ENCODE measurements at places on chromosomes 3 and 15.

- no peak for DNase-seq
These were observed 1.5 kb downstream of the FAH start for GRCh38 chr15:80154336-80154735.

DNA sequence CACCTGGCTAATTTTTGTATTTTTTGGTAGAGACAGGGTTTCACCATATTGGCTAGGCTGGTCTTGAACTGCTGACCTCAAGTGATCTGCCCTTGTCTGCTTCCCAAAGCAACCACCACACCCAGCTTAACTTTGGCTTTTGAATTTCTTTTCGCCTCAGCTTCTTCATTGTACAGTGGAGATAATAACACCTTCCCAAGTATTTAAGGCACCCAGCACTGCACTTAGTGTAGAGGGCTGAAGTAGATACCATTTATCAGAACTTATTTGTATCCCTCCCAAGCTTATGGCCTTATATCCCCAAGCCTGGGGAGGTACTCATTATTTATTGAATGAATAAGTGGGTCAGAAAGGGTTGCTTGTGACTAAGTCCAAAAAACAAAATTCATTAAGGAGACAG lies 2.3 kb downstream of the SQOR start:
- DNase-seq = no peak

- DNase-seq = no peak
These were observed 193.9 kb upstream of the UBE2E1 start for GRCh38 chr3:23611737-23612295.

GRCh38 chr3:72042397-72043203 lies 257.7 kb upstream of the PROK2 start:
- DNase-seq = no peak

DNA sequence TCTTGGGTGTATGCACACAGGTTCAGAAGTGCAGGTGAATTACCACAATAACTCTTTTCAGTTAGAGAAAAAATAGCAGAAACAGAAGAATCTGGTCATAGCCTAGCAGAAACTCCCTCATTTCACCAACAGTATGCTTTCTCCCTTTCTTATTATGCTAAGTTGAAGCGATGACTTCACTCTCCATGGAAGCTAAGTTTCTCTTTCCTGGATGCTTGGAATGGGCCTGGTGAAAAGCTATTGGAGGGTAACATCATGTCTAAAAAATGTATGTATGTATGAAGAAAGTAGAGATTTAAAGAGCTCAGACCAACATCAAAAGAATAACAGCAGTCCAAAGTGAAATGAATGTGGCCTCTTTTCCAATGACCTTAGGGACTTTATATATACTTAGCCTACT lies 145.5 kb downstream of the TIGIT start:
- DNase-seq = no peak

- no peak for DNase-seq
These were observed 11.2 kb downstream of the SH3GL3 start for GRCh38 chr15:83458381-83458780.

DNA sequence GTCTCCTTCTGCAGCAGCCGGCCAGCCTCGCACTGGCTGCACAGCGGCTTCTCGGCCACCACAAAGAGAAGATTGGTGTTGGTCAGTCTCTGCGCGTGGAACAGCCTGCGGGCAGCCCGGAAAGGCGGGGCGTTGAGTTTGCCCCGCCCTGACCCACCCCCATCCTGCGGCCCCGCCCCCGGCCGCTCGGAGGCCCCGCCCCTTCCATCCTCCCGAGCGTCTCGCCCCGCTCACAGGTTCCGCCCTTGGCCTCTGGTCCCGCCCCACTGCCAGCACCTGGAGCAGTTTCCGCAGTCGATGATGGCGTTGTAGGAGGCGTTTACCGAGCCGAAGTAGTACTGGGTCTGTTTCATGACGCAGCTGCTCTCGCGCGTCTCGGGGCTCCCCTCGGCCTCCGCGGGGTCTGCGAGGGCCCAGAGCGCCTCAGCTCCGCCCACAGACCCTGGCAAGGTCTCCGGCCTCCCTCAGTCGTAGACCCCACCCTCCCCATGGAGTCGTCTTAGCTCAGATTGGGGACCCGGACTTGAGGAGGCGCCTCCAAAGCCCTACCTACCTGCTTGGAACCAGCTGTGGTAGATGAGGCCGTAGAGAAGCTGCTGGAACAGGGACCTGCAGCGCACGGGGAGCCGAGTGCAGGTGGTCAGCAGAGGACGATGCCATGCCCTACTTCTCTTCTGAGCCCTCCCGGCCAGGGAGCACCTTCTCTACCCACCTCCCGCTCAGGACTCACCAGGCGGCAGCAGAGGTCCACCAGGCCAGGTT lies 5.9 kb upstream of the TMEM115 start:
- DNase-seq = peak; percentile 84

- peak; percentile 36 for DNase-seq
These were observed 145.5 kb downstream of the ATP10A start for GRCh38 chr15:25717457-25718168.

DNA sequence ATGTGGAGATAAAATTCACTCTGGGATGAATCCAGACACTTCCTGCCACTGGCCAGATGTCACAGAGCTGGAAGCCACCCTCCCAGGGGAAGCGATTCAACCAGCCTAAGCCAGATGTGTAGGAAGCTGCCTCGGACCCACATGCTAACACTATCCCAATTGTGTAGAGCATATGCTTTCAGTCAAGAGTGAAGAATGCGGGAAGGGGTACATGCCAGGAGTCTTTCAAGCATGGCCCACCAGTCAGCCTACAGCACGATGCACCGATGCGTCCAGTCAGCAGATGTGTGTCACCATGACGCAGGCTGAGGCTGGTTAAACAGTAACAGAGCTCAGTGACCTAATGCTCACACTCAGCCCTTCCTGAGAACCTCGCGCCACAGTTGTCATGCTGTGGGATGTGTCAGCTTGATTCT lies 38.8 kb upstream of the BNC1 start:
- no peak for DNase-seq

DNA sequence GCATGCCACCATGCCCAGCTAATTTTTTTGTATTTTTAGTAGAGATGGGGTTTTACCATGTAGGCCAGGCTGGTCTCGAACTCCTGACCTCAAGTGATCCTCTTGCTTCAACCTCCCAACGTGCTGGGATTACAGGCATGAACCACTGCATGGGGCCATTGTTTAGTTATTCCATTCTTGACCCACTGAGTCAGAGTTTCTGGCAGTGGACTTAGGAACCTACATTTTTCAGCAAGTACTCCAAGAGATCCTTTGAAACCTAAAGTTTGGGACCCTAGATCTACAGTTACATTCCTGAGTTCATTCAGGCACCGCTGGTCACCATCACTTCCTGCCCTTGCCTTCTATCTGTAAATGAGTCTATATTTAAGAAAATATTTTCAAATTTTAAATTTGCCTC lies 1.4 kb upstream of the TNFSF10 start:
- DNase-seq = no peak

DNA sequence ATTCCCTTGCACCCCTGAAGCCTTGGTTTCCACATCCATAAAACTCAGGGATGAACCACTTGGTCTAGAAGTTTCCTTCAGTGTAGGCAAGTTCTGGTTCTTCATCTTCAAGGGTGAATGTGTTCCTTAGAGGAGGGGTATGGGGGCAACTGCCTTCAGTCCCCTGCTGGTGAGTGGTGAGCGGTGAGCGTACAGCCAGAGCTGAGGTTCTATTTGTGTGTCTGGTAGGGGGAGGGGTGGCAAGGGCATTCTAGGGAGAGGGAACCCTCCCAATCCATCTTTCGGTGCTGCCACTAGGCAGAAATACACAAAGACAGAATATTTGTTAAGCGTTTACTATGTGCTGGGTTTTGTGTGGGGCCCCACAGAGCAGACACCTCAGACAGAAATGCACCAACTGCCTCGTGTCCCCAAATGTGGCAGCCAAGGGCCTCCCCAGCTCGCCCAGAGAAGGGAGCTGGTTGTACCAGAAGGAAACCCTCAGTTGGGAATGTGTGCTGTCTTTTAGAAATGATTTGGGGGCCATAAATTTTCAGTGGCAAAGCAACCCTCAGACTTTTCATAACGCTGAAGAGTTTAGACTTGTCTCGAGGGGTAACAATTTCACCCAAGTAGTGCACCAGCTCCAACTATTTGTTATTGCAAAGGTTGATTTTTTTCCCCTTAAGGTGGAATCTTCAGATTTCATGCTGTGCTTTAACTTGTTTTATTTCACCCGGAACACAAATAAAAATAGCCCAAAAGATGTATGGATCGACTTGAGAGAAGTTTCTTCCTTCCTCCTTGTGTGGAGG lies 137.6 kb downstream of the FBLN2 start:
- no peak for DNase-seq

DNA sequence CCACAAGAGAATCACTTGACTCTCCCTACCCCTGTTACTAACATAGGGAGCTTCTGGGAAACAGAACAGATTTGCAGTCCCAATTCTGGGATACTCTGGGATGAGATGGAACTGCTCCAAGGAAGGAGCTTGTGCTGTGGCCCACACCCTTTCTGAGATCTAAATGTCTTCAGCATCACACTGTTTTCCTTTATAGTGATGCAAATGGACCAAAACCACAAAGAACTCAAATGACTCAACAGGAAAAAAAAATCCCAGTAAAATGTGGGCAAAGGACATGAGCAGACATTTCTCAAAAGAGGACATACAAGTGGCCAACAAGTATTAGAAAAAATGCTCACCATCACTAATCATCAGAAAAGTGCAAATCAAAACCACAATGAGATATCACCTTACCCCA lies 155.6 kb downstream of the NECTIN3 start:
- no peak for DNase-seq

DNA sequence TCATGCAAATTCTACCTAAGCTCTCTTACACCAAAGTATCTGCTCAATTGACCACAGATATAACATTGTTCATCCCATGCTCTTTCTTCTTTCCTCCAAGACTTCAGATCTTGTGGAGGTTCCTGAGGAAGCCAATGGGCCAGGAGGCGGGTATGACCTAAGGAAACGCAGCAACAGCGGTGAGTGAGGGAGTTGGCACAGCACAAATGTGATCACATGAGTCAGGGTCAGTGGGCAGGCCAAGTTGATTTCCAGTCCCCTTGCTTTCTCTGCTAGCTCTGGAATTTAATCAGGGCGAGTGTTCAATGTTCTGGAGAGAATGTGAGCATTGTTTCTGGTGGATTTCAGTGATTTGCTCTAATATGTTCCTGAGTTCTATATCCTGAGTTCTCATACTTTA lies 112.7 kb downstream of the STAC start:
- DNase-seq = no peak

DNA sequence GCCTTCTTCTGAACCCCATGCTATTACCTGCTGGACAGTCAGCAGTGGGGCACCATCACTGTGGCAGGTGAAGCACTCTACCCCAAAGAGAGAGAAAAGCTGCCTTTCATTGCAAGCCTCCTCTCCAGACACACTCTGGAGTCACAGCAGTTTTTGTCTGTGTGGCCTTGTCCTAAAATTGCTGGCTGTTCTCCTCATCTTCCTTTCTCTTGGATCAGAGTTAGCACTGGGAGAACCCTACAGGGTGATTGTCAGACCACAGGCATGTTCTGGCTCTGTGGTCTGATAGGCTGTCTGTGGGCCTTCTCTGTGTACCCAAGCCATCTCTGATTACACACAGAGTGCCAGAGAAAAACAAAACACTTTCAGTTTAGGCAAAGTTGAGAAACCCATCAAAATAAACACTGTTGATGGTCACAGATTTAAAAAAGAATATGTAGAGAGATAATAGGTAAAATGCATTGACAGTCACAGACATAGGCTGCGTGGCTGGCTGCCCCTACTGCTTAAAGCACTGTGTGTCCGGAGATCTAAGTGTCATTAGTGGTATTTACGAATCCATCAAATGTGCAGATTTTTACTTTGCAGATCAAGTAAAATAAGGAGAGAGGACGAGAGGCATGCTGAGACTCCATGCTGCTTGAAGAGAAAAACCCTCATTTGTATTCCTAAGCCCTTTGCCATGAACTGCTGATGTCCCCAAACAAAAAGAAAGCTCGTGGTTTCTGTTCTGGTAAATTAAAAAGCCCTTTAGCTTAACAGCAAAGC lies 689.9 kb downstream of the TUSC7 start:
- DNase-seq = no peak

GRCh38 chr3:157384491-157384890 lies 52.2 kb upstream of the PTX3 start:
- DNase-seq = no peak

DNA sequence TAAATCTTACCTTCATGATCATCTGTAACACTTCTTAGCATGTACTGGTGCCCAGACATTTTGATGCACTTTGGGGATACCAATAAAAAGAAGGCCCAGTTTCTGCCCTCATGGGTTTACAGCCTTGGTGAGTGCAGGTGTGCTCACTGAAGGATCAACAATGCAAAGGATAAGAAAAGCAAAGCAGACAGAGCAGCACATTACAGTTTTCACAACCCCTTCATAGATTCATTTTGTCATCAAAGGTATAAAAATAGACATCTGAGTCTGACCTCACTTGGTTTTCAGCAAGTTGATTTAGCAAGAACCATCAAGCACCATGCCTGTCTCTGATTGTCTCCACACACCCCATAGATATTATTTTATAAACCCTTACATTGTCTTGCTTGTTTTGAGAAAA lies 77.6 kb downstream of the BFSP2 start:
- no peak for DNase-seq

GRCh38 chr15:73051391-73051806 lies 864 bp upstream of the NEO1 start:
- no peak for DNase-seq

- no peak for DNase-seq
These were observed 133.1 kb upstream of the PLXNA1 start for GRCh38 chr3:126849768-126850167.

- DNase-seq = no peak
These were observed 211.6 kb downstream of the CNTN3 start for GRCh38 chr3:74402821-74403220.

- no peak for DNase-seq
These were observed 164.3 kb downstream of the EFHB start for GRCh38 chr3:19769694-19770093.

DNA sequence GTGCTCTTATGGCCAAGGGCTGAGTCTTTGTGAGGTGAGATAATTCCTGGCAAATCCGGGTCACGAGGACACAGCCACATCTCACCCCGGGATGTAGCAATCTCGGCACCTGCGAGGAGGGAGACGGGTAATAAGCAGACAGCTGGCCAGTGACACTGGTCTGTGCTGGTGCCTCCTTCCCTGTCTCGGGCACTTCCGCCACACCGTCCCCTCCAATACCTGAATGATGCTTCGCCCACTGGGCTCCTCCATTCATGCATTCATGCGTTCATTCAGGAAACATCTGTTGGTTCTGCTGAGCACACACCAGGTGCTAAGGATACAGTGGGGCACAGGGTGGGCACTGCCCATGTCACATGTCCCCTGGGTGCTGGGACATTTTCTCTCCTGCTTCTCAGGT lies 60.1 kb downstream of the ATP10A start:
- DNase-seq = no peak

DNA sequence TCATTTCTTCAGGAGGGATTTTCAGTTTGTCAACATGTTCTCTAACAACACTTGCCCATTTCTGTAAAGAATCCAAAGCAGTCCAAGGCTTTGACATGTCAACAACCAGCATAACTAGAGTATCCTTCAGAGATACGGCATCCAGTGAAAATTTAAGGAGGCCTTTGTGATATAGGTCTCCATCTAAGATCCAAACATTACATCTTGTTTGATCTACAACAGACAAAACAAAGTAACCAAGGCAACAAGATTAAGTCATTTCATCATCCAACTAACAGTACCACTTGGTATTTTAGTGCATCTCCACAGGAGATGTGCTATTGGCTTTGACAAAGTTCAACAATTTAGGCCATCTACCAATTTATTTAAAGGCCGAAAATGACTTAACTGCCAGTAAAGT lies 25.8 kb downstream of the DYNC1LI1 start:
- DNase-seq = no peak
